Effector CD4-positive, alpha-beta T cell (primary cell): ENCODE measurements at places on chromosomes 12 and 14.

DNA sequence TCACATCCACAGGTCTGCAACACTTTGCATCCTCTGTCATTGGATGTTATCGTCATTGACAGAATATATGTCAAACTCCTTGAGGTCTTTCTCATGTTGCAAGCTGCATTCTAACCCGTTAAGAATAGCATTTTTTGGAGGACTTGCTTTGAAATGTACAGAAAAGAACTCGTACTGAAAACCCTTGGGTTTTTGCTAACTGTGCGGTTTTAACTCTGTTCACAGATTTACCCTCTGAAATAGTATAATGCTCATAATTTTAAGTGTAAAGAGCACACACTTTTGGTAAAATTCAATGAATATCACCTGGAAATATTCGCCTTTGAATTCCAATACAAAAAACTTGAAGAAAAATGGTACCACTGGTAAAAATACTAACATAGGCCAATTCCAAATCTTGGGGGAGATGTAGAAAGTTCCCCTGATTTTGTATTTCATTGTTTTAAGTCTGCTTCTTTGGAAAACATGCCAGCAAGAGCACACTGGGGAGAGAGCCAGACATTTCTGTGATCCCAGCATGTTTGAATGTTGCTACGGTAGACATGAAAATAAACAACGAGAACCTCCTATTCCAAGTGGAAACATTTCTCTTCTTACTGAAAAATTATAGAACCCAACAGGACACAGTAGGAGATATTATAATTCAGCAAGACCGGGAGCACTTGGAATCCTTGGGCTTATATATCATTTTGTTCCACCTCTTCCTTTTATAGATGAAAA is 446.0 kb downstream of the AEBP2 start:
- no peak for DNase-seq

DNA sequence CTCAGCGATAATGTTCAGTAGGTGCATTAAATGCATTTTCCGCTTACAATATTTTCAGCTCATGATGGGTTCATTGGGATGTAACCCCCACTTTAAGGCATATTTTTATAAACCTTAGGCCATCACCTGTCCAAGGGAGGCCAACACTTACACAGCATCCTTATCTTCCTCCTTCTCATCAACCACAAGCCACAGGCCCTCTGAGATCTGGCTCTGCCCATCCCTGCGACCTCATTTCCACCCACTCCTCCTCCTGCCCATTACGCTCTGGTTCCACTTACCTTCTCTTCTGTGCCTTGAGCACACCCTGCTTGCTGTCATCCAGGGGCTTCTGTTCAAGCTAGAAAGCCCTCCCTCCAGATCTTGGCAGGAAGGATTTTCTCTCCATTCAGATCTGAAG is 93.2 kb downstream of the EGLN3 start:
- no peak for DNase-seq

- DNase-seq: no peak
Measured at GRCh38 chr12:57418255-57418654, 12.6 kb downstream of the R3HDM2 start.

GRCh38 chr12:42283739-42284138 is 42.2 kb downstream of the ZCRB1 start:
- DNase-seq: no peak

DNA sequence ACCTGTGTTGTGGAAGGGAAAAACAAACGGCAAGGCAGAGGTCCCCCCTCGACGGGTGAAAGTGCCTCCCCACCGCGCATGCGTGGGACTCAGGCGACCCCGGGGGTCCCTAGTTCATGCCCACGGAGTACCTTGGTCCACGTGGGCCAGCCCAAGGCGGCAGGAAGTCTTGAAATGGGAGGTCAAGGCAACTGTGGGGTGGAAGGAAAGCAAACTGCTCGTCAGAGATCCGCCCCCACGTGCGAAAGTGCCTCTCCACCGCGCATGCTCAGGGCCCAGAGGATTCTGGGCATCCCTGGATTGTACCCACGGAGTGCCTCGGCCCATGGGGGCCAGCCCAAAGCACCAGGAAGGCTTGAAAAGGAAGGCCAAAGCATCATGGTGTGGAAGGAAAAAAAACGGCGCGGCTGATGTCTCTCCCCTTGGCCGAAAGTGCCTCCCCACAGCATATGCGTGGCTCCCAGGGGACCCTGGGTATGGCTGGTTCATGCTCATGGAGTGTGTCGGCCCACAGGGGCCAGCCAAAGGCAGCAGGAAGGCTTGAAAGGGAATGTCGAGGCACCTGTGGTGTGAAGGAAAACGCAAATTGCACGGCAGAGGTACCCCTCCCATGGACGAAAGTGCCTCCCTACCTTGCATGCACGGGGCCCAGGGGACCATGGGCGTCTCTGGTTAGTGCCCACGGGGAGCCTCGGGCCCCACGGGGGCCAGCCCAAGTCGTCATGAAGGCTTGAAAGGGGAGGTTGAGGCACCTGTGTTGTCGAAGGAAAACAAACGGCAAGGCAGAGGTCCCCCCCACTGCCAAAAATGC is 369.7 kb downstream of the ALG10 start:
- peak; percentile 1 for DNase-seq

DNA sequence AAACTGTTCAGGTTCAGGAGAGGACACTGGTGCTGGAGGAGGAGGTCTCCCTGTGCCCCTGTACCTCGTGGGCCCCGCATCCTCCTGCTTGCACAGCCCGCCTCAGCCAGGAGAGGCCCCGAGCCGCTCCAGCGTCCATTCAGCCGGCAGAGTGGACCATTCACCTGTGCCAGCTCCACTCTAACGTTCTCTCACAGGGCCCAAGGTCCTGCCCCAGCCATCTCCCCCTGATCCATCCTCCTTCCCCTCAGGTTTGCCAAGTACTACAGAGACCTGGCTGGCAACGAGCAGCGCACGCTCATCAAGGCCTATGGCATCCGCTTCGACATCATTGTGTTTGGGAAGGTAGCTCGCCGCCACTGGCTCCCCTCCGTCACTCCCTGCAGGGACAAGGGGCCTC is 22.2 kb downstream of the P2RX4 start:
- DNase-seq: no peak

DNA sequence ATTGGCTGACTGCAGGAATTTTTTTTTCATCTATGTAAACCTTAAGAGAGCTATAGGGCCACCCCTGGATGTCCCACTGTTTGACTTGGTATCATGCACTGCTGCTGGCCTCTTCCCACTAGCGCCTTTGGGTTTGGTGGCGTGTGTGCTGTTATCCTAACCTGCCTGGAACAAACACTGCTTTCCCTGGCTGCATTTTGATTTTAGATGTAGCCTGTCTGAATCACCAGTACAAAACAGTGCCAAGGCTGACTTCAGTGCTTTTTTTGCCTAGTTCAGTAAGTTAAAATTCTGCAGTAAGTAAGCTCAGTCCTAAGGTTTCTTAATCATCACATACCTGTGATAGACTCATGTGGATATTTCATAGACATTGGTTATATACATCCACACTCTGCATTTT is 99.2 kb downstream of the EML1 start:
- no peak for DNase-seq

DNA sequence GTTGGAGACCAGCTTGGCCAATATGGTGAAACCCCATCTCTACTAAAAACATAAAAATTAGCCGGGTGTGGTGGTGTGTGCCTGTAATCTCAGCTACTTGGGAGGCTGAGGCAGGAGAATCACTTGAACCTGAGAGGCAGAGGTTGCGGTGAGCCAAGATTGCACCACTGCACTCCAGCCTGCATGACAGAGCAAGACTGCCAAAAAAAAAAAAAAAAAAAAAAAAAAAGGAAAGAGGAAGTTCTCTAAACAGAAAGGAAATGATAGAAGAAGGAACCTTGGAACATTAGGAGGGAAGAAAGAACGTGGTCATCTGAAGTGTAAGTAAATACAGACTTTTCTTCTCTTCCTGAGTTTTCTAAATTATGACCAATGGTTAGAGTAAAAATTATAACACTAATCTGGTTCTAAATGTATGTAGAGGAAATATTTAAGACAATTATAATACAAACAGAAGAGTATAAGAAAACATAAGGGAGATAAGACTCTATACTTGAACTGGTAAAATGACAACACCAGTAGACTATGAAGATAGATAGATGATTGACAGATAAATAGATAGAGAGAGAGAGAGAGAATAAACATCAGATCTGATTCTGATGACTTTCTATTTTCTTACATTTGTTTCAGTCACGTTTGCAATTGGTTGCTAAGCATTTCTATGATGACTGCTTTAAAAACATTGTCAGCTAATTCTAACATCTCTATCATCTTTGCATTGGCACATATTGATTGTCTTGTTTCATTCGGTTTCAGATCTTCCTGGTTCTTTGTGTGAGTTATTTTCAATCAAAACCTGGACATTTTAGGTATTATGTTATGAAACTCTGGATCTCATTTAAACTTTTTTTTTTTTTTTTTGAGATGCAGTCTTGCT is 12.9 kb upstream of the CORO1C start:
- DNase-seq: no peak

DNA sequence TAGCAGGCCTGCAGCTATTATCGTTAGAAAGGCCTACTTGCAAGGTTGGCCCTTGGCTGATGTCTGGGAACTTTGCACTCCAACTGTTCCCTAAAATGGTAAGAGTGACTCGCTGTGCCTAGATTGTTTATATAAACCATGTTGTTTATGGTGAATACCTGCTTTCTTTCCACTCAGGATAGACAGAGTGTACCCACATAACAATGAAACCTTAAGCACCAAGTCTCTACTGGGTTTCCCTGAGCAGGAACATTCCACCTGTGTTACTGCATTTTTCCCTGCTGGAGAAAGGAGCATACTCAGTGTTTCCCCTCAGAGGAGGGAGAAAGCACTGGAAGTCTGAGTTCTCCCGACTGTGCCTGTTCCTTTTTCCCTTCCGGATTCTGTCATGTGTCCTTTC is 32.8 kb downstream of the ERP29 start:
- DNase-seq: no peak

DNA sequence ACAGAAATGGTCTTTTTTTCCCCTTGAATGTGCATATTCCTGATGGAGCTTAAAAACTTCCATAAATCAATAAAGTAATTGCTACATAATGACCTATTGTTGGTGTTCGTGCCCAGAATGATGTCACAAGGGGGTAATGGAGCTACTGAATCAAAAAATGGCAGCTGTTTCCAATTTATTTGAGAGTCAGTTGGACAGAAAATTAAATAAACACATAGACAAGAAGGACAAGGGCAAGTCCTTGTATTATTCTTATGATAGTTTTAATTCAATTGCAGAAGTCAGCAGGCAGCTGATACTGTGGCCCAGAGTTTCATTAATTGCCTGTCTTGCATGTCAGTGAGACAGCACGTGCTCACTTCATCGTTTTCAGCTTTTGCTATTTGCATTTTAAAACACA is 473.5 kb downstream of the ETNK1 start:
- DNase-seq: no peak

DNA sequence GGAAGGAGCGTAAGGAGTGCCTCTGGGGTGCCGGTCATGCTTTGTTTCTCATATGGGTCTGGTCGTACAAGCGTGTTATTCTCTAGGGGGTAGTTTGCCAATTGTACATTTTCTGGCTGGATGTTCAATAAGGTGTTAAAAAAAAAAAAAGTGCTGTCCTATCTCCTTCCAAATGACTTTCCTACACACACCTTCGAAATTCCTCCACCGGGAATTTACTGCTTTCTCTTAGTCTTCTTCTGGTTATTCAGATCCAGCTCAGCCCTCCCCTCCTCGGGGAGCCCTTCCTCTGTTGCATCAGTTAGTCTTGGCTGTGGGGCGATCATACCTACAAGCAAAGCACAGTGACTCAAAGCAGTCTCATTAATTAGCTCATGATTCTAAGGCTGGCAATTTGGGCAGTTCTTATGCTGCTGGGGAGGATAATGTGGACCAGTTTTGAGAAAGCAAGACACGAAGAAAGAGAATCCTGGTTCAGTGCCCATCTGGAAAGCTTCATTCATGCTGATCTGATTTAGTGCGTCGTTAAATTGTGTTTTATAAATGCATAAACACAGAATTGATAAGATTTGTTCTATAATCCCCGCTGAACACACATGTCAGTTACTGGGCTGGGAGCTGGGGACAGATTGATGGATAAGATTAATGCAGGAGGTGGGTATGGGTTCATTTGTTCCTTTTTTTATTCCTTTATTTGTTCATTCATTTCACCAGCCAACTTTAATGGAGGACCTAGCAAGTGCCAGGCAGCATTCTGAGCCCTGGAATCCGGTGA is 9.2 kb upstream of the CLMN start:
- no peak for DNase-seq

DNA sequence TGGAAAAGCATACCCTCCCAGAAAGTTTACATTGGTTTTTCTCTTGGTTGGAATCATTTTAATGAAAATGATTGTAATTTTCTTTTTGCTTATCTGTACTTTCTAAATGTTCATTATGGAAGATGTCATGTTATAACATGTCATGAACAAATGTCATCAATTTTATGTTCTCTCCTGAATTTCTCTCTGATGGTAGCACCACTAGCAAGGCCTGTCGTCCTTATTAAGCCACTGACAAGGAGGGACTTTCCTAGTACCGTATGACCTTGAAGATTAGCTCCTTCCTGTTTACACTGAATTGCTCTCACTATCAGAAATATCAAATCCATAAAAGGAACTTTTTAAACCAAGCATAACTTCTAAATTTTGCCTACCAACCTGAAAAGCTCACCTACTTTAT is 99.0 kb downstream of the ESR2 start:
- no peak for DNase-seq

- DNase-seq: no peak
Measured at GRCh38 chr12:96486751-96487613, 2.4 kb upstream of the CFAP54 start.

DNA sequence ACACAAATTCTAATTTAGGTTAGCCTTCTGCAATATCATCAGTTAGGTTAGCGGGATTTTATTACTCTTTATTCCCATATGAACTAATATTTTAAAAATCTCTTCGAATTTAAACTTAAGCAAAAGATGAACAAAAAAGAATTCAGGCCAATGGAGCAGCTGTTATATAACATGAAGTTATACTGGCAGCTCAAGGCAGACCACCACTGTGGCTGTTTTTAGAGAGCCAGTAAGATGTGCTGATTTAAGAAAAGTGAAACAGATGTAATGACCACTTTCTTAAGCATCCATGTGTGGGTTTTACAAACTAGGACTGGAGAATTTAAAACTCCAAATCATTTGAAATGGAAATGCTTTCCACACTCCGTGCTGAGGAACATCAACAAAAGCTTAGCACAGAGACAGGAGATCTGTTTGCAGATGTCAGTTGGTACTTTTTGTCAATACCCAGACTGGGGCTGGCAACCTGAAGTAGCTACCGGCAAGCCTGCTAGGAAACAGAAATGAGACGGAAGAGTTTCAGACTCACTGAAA is 164.9 kb downstream of the TTC7B start:
- no peak for DNase-seq

GRCh38 chr14:89564286-89564957 is 147.4 kb upstream of the FOXN3 start:
- DNase-seq: no peak

- no peak for DNase-seq
Measured at GRCh38 chr12:122880668-122881067, 15.3 kb downstream of the VPS37B start.

GRCh38 chr12:64124511-64125197 is 97.4 kb downstream of the KICS2 start:
- DNase-seq: no peak

DNA sequence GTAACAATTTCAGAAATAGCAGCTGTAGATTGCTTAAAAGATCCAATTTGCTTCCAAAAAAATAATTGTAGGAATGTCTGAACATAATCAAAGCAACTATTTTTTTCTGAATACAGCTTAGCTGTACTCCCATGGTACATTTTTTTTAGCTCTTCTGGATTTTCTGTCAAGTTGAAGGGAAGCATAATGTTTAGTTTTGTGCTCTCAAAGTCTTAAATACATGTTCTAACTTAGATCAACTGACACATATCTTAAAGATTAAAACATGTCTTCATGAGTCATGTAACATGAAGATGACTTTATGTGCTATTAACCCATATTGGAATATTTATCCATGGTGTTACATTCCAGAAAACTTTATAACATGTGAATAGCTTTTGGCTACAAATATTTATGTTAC is 255.7 kb downstream of the BTG1 start:
- DNase-seq: no peak
